Hair follicular keratinocyte (primary cell): ENCODE measurements at places on chromosomes 3 and 15. TPM values are rescaled to one million over a fixed set of nuclear protein-coding genes. Genes with fewer than 3 reads are reported as not detected.

The SUCNR1 gene
- not detected in 2 replicates for total RNA-seq

The CFAP100 gene
- not detected in 2 replicates for total RNA-seq

The CHRFAM7A gene
- 0.23 and 3.2 TPM in 2 replicates for total RNA-seq

The ACP3 gene
- total RNA-seq, result 0.08 and 0.16 TPM in 2 replicates

The STRC gene
- total RNA-seq, result 0.49 TPM in 1 of 2 replicates, not detected in the other

The GPR160 gene
- 0.23 and 1.0 TPM in 2 replicates for total RNA-seq

The CKMT1B gene
- 87.1 and 108 TPM in 2 replicates for total RNA-seq

The CP gene
- not detected in 2 replicates for total RNA-seq

The TYRO3 gene
- total RNA-seq, result 3.7 and 4.6 TPM in 2 replicates

The HTR3E gene
- not detected in 2 replicates for total RNA-seq

The PEX5L gene
- 0.15 and 3.0 TPM in 2 replicates for total RNA-seq

The TRA2B gene
- 146 and 157 TPM in 2 replicates for total RNA-seq

The GATA2 gene
- total RNA-seq, result not detected in 2 replicates

The SLC28A2 gene
- not detected in 2 replicates for total RNA-seq

The SCG5 gene
- 14.8 and 60.0 TPM in 2 replicates for total RNA-seq

The MYEF2 gene
- 0.70 and 3.8 TPM in 2 replicates for total RNA-seq

The LYZL4 gene
- total RNA-seq, result not detected in 2 replicates

The EPHA6 gene
- not detected in 2 replicates for total RNA-seq

The DUSP7 gene
- total RNA-seq, result 118 and 162 TPM in 2 replicates

The TPRG1 gene
- total RNA-seq, result 0.30 and 0.47 TPM in 2 replicates

The CNTN3 gene
- total RNA-seq, result 0.23 and 1.9 TPM in 2 replicates

The SV2B gene
- under 0.01 and 0.08 TPM in 2 replicates for total RNA-seq

The GPX1 gene
- 510 and 536 TPM in 2 replicates for total RNA-seq

The PSMD6 gene
- total RNA-seq, result 86.1 and 112 TPM in 2 replicates

The ITGA11 gene
- 0.08 and 0.27 TPM in 2 replicates for total RNA-seq

The SPINK8 gene
- total RNA-seq, result not detected in 2 replicates

The KNG1 gene
- not detected in 2 replicates for total RNA-seq

The CFAP92 gene
- total RNA-seq, result 0.39 and 0.61 TPM in 2 replicates

The MAPKAPK3 gene
- 113 and 116 TPM in 2 replicates for total RNA-seq

The PRC1 gene
- total RNA-seq, result 38.0 and 169 TPM in 2 replicates

The ZSCAN2 gene
- total RNA-seq, result 2.5 and 3.7 TPM in 2 replicates

The GOLGA8R gene
- total RNA-seq, result 1.2 TPM in 1 of 2 replicates, not detected in the other

The CHST13 gene
- total RNA-seq, result not detected in 2 replicates

The USP4 gene
- total RNA-seq, result 8.3 and 10.0 TPM in 2 replicates

The ACTL6A gene
- 54.9 and 120 TPM in 2 replicates for total RNA-seq

The SERPINI2 gene
- not detected in 2 replicates for total RNA-seq

The CHMP2B gene
- total RNA-seq, result 34.1 and 36.3 TPM in 2 replicates

The LRRK1 gene
- 7.7 and 8.0 TPM in 2 replicates for total RNA-seq

The CCR3 gene
- not detected in 2 replicates for total RNA-seq

The RETNLB gene
- total RNA-seq, result not detected in 2 replicates

The CEP19 gene
- 0.62 and 2.7 TPM in 2 replicates for total RNA-seq

The EPHB3 gene
- total RNA-seq, result 4.2 and 6.7 TPM in 2 replicates

The MNS1 gene
- 0.39 and 1.1 TPM in 2 replicates for total RNA-seq

The LIPH gene
- under 0.01 and 0.11 TPM in 2 replicates for total RNA-seq

The NPAP1 gene
- total RNA-seq, result not detected in 2 replicates

The OXTR gene
- total RNA-seq, result 0.16 and 0.61 TPM in 2 replicates

The C2CD4A gene
- not detected in 2 replicates for total RNA-seq

The COLQ gene
- total RNA-seq, result 0.08 and 0.16 TPM in 2 replicates

The ANKDD1A gene
- 0.47 and 0.49 TPM in 2 replicates for total RNA-seq

The SNX4 gene
- total RNA-seq, result 14.8 and 22.8 TPM in 2 replicates

The ABHD2 gene
- 16.6 and 23.8 TPM in 2 replicates for total RNA-seq

The LRRC49 gene
- total RNA-seq, result 6.7 and 13.7 TPM in 2 replicates

The TARS3 gene
- total RNA-seq, result 3.2 and 5.6 TPM in 2 replicates

The ARL8B gene
- total RNA-seq, result 24.6 and 36.5 TPM in 2 replicates
